Activated CD8-positive, alpha-beta memory T cell treated with anti-CD3 and anti-CD28 coated beads for 1 hour (primary cell): ENCODE measurements at places on chromosomes 2 and 18.

GRCh38 chr18:70709144-70709543, 420.3 kb downstream of the SOCS6 start:
- no peak for DNase-seq

GRCh38 chr2:81858998-81859397, 1554.4 kb upstream of the LRRTM1 start:
- DNase-seq = no peak

DNA sequence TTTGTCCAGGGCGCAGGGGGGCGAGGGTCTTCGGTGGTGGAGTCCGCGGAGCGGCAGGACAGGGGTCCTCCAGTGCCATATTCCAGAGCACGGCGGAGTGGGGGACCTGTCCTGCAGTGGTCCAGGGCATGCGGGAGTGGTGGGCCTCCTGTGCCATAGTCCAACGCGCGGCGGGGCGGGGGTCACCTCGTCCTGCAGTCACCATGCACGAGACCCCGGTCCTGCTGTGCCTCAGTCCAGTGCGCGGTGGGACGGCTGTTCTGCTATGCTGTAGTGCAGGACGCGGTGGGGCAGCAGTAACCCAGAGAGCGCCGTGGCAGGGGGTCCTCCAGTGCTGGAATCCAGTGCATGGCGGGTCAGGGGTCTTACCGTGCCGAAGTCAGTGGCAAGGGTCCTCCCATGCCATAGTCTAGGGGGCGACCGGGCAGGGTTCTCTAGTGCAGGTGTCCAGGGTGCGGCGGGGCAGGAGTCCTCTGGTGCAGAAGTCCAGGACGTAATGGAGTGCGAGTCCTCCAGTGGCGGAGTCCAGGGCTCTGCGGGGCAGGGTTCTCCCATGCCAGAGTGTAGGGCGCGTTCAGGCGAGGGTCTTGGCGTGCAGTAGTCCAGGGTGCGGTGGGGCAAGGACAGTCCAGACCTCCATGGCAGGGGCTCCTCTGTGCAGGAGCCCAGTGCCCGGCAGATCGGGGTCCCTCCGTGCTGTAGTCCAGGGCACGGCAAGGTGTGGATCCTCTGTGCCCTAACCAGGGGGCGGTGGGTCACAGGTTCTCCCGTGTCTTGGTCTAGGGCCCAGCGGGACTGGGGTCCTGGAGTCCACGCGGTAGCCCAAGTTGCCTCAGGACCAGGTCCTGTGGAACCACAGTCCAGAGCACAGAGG, 130.4 kb downstream of the CCDC74A start:
- DNase-seq = no peak

DNA sequence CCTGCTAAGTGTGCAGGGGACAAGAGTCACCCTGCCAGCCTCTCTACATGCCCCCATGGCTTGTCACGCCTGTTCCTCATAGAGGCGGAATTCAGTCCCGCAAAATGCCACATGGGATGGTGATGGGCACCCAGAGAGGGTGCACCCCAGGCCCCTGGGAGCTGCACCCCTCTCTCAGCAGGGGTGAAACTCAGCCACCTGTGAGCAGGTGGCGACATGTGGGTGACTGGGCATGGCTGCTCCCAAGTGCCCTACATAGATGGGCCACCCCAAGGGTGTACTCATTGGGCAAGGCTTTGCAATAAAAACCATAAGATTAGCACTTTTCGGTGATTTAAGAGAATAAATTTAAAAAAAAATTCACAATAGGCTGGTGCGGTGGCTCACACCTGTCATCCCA, 6.3 kb downstream of the HS6ST1 start:
- DNase-seq = no peak

- no peak for DNase-seq
Measured at GRCh38 chr2:16283071-16283850, 342.9 kb downstream of the MYCN start.

DNA sequence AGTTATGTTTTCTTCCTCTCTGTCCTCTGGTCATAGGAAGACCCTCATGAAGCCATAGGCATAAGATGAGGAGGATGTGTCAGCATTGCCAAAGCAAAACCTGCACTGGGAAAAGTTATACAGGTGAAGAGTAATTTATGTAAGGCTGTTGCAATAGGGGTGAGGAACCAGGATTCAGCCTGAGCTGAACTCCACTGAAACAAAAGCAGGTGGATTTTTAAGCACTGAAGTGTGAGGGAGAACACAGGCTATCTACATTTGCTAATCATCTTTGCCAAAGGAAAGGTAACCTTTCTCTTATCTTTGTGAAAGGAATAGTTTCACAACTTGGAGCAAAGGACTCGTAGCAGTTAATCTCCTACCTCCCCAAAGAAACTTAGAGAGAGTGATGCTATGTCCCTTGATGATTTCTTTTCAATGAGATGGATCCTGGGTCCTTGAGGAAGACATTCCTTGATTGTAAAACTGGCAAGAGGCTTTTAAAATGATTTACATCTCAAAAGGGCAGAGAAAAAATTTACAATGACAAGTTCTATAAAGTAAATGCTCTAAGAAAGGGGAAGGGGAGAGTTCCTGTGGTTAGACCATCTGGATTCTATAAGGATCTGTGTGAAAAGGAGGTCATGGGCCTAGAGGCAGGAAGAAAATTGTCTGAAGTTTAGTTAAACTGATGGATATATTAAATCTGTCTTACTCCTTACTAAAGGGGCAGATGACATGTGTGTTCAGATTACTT, 385.4 kb upstream of the CDH7 start:
- DNase-seq = no peak

DNA sequence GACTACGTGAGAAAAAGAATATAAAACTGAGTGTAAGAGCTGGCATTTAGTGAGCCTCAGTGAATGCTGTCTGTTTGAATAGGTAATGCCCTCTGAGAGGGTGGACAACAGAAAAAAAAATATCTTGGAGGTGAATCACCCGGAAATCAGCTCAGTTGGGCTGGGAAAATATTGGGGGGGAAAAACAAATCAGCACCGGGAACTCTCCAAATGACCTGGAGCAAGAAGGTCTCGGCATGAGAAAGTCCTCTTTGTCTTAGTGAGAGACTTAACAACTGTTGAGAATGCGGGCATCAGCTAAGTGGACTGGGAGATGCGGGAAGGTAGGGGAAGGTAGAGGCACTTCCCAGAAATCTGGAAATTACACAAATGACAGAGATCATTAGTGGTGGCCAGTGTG, 109.4 kb upstream of the POU3F3 start:
- DNase-seq = no peak

GRCh38 chr2:127000937-127001336, 102.2 kb downstream of the TEX51 start:
- DNase-seq = no peak

GRCh38 chr2:72895759-72896281, 8.6 kb downstream of the SPR start:
- DNase-seq = no peak

GRCh38 chr2:100192825-100193224, 50.4 kb upstream of the AFF3 start:
- DNase-seq = no peak

DNA sequence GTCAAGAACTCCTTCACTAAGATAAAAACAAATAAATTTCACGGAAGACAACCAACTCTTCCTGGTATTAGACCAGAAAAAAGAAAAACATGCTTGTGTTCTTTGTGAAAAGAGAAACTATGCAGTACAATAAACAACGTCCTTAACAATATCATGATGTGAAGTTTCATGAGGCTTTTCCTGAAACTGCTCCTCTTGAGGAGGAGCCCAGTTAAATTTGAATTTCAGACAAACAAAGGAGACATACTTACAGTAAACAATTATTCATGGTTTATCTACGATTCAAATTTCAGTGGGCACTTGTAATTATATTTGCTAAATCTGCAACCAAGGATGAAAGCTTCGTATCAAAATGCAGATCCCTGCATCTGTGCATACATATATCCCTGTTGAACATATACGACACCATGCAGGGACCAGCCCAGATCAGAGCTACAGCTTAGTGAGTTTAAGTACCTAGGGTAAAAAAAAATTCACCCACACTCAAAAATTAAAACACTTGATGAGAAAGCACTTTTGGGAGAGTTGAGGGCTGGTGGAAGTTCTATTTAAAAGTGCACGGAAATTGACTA, 24.8 kb upstream of the SLC9A2 start:
- no peak for DNase-seq

DNA sequence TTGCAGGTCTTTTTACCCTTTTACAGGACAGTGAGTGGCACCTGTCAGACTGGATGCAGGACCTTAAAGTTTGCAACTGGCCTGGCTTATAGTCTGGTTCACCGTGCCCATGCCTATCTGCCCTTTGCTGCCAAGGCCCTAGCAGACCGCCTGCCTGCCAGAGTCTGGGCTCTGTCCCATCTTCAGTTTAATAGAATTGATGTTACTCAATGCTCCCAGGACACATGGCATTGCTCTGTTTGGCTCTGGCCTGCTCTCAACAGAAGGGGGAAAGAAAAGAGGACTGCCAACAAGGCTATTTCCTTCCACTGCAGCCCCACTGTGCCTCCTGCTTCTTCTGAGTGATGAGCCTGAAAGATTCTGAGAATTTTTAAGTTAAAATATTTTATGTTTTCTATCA, 25.6 kb upstream of the TMEM178A start:
- DNase-seq = no peak

- DNase-seq = no peak
Measured at GRCh38 chr2:38702413-38702812, 36.5 kb downstream of the GALM start.

- no peak for DNase-seq
Measured at GRCh38 chr2:71340176-71340575, 8.6 kb downstream of the ZNF638 start.

DNA sequence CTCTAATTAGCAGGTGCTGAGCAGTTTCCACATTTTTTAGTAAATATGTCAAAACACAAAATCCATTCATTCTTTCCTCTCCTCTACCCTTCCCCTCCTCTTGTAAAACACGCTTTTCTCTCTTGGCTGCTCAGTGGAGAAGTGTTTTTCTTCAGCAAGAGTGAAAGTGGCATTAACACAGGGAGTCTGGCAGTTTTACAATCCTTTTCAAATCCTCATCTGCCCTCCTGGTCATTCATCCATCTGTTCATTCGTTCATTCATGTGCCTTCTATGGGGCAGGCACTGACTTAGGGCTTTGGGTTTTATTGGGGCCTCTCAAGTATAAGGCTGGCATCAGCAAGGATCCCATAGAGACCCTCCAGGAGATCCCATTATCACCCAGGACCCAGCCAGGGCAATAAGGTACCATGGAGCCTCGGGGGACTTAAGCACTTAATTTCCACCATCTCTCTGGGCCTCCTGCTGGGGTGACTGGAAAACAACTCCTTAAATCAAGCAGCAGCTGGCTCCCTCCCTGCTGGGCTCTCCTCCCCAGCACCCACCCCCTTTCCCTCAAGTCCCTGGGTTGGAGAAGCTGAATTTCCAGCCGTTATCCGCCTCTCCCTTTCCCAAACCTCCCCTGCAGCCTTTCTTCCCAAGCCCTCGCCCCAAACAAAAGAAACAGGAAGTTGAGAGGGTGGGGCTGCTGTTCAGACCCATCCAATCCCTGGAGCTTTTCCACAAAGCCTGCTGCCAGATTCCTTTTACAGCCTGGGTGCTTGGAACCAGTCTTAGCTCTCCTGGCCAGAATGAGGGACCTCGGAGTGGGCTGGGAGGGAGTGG, 32.6 kb downstream of the MARCHF4 start:
- DNase-seq = no peak

DNA sequence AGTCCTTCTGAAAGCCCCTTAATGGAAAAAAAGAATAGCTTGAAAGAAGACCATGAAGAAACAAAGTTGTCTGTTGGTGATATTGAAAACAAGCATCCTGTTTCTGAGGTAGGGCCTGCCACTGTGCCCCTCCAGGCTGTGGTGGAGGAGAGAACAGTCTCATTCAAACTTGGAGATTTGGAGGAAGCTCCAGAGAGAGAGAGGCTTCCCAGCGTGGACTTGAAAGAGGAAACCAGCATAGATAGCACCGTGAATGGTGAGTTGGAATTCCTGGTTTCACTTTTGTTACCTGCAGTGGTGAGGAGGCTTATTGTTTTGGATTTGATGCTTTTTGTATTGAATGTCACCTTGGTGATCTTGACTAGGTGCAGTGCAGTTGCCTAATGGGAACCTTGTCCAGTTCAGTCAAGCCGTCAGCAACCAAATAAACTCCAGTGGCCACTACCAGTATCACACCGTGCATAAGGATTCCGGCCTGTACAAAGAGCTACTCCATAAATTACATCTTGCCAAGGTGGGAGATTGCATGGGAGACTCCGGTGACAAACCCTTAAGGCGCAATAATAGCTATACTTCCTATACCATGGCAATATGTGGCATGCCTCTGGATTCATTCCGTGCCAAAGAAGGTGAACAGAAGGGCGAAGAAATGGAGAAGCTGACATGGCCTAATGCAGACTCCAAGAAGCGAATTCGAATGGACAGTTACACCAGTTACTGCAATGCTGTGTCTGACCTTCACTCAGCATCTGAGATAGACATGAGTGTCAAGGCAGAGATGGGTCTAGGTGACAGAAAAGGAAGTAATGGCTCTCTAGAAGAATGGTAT, 13.3 kb downstream of the SLC20A1 start:
- DNase-seq = no peak

GRCh38 chr2:54955358-54956110, 94.7 kb downstream of the RTN4 start:
- no peak for DNase-seq

DNA sequence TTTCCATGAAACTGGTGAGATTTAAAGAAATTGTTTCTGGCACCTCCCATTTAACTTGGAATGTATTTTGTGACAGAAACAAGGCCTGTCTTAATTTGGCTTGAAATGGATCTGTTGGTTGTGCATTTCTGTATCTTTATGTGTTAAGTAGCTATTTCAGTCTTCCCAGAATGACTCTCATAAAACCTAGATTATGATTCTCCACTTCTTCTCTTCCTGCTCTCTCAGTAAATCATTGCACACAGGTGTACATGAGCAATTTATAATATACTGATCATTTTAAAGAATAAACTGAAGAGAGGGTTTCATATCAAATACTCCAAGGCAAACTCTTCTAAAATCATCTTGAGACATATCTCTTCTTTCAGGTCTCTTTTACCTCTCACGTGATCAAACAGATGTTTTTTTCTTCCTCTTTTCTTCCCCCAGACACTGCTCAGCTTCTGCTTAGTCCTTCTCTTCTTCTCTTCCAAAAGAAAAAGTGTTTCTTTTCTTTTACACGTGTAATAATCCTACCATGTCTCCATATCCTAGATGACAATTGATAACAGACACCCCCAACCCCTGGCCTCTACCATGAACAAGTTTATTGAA, 112.0 kb downstream of the PPP1R1C start:
- no peak for DNase-seq

DNA sequence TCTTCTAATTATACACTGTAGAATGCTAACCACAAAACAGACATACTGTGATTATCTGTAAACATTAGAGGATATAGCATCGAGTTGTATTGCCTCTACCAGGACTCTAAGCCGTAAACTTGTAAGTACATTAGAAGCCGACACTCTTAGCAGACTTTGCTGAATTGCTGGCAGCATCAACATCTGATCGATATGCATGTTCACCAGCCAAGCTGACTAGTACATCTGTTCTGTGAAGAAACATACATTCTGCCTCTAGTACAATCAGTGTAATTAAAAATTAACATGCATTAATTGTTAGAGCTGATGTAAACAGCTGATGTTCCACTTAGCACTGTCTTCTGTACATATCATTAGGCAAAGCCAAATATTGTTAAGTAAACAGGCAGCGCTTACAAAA, 502.2 kb downstream of the NR4A2 start:
- DNase-seq = no peak
